ENCODE measurements at places on chromosomes 11 and 22.

GRCh38 chr11:116185551-116185950 is 587.2 kb downstream of the BUD13 start:
- DNase-seq: no peak

- no peak for DNase-seq
These were observed 59.7 kb upstream of the RAG2 start for GRCh38 chr11:36657610-36658267.

GRCh38 chr11:10751581-10751940 is 515 bp downstream of the CTR9 start:
- no peak for DNase-seq

DNA sequence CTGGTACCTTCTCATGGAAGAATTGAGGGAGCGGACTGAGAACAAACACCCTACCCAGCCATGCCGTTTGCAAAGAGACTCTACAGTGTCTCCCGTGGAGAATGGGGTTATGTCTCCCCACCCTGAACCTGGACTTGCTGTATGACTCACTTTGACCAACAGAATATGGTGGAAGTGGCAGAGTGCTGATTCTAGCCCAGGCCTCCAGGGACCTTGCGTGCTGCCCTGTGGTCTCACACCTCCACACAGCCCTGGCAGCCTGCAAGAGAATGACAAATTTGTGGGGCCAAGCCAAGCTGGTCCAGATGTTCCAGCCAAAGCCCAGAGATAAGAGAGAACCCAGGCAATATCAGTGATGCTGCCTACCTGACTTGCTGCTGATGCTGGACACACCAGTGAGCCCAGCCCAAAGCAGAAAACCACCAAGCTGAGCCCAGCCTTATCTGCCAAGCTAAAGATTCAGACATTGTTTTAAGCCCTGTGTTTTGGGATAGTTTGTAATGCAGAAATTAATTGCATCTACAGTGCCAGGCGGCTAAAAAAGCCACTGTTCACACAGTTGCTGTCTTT is 8.1 kb upstream of the LINC01488 start:
- no peak for DNase-seq

DNA sequence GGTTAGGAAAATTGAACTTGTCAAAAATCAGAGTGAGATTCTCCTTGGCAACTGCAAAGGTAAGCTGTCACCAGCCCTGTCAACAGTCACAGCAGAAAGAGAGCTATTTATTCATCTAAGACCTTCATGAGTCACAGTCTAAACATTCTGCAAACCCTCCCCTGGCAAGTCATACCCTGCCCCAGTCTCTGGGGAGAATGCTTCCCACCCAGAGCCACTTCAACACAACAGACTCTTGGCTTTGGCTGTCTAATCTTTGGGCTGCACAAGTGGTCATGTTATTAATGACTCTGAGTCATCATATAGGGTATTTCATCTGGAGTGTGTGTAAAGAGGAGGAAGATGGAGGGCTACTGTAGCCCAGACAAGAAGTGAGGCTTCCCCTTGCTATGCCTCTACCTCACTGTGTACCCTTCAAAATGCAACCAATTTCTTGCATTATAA is 153.4 kb downstream of the CCDC34 start:
- DNase-seq: no peak

DNA sequence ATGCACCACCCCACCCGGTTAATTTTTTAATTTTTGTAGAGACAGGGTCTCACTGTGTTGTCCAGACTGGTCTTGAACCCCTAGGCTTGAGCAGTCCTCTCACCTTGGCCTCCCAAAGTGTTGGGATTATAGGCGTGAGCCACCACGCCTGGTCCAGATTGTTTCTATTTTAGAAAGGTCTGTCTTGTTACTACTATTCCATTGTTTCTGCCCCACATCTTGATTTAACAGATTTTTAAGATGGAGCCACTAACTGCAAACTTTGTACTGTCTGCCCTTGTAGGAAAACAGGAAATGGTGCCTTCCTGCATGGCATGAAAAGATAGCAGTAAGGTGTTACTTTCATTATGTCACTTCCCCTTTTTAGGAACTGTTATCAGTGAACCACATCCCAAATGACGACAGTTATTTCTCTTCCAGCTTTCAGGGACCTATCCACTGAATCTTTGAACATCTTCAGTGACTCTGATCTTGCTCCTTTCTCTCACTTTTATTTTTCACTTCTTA is 23.2 kb downstream of the TAF1D start:
- no peak for DNase-seq

DNA sequence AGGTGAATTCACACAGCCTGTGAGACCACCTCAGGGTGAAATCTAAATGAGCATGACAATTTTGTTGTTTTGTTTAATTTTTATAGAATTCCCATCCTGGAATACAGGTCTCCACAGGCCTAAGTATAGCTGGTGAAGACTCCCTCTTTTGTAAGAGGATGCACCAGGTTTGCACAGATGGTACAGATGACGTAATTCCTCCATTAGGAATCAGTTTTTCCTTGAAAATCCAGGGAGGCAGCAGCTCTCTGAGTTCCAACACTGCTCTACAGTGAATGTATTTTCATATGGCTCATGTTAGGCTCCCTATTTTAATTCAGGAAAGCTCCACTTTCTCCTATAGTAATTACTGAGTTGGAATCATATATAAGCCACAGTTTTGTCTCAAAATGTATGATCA is 47.2 kb downstream of the USP28 start:
- DNase-seq: no peak
